ENCODE measurements at places on chromosomes 1 and 21.

- DNase-seq: no peak
Measured at GRCh38 chr21:8989261-8989711, 1532.1 kb upstream of the TPTE start.

DNA sequence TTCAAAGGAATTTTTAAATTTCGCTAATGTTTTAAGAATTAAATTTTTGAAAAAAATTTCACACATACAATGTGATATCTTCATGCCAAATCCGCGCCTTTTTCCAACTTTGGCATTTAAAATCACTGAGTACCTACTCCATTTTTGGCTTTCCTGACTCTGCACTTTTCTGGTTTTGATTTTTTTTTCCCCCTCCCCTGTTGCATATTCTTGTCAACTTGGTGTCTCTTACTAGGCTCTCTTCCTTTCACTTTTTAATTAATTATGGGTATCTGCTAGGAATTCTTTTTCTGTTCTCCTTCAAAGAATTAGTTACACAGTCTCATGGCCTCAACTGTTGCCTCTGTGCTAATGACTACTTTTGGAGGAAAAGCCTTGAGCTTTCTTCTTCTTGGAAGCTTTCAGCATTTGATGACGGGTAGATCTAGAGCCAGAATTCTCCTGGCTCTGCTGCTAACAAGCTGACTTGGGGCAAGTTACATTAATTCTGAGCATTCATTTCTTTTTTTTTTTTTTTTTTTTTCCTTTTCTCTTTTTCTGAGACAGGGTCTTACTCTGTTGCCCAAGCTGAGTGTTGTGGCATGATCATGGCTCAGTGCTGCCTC is 1.8 kb downstream of the AGL start:
- no peak for DNase-seq

DNA sequence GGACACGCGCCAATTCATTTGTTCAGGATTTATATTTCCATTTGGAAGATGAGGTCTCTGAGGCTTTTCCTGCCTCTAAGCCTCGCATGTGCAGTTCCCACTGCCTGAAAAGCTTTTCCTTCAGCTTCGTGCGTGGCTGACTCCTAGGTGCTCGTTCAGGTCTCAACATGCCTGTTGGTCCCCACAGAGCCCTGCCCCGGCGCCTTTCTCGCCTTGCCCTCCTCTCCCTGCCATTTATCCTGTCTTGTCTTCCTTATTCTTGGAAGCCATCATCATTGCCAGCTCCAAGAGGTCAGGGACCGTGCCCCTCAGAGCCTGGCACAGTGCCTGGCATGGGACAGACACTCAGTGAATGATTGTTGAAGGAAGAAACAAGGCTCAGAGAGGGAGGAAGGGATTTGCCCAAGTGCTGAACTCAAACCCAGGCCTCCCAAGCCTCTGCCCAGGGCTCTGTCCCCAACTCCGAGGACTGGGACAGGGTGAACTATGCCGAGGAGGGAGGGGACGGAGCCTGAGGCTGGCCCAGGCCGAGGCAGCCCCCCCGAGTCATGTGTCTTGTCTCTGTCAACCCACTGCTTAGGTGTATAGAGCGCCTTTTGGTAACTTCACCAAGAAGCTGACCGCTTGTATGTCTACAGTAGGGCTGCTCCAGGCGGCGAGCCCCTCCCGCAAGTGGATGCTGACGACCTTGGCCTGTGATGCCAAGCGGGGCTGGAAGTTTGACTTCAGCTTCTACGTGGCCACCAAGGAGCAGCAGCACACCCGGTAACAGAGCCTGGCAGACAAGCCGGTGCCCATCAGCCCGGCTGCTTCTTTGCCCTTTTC is 47.3 kb downstream of the DISP3 start:
- DNase-seq: no peak

DNA sequence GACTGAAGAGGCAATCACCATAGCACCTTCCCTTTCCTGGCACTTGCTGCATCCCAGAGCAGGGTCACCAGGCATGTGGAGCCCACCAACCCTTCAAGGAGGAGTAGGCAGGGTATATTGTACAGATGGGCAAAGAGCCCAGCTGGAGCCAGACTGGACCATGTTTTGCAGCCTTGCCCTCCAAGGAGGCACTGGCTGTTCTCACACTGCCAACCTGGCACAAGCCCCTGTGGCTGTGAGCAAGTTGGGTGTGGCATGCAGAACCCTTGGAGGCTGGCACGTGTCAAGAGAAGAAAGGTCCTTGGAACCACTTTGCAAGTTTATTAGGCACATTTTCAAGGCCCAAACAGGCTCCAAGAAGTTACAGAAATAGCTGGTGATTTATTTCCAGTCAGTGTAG is 146.4 kb downstream of the FOXD2 start:
- DNase-seq: no peak

DNA sequence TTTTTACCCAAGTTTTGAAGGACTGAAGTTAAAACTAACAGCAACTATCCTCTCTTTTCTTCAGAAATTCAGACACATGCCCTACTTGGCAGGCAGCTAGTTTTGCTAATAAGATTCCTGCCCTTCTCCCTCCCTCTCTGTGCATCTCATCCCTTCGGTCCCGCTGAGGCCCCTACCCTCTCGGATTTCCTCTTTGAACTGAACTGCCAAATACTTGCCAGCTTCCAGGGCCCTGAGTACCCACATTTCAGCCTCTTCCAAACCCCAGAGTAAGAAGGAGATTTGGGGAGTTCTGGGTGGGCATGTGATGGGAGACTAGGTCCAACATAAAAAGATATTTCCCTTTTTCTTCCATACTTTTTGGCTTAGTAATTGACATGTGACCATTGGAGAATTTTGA is 116.5 kb upstream of the JUN start:
- DNase-seq: no peak

DNA sequence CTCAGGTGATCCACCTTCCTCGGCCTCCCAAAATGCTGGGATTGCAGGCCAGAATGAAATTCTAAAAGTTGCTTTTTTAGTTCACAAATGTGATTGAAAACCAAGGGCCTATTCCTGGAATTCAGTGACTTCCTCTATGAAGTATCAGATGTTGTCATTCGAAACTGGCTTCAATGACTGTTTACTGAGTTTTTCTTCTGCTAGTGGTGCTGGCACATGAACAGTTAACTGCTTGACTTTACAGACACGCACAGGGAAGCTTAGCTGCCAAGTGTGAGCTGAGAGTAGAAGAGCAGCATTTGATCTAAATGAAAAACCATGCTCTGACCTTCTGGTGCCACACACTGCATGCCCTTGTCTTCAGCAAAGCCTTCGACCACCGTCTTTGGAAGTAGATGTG is 32.8 kb upstream of the AJAP1 start:
- no peak for DNase-seq

DNA sequence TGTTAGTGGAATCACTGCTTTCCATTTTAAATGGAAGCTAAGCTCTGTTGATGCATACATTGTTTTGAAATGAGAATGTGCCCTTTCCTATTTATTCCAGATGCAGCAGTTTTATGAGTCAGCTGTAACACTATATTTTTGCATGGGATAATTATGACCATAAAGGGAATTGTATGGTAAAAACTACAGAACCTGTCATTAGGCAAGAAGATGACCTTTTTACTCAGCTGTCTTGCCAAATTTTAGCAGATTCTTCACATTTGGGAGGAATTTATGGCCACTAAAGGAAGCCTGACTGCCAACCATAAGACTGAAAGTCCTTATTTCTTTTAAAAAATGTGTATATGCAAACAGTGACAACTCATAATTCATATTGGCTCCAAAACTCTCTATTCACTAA is 356.3 kb upstream of the PRMT6 start:
- DNase-seq: no peak

GRCh38 chr1:91799159-91799558 is 86.8 kb downstream of the TGFBR3 start:
- no peak for DNase-seq

GRCh38 chr21:38323721-38324531 is 67.1 kb downstream of the KCNJ15 start:
- DNase-seq: no peak

DNA sequence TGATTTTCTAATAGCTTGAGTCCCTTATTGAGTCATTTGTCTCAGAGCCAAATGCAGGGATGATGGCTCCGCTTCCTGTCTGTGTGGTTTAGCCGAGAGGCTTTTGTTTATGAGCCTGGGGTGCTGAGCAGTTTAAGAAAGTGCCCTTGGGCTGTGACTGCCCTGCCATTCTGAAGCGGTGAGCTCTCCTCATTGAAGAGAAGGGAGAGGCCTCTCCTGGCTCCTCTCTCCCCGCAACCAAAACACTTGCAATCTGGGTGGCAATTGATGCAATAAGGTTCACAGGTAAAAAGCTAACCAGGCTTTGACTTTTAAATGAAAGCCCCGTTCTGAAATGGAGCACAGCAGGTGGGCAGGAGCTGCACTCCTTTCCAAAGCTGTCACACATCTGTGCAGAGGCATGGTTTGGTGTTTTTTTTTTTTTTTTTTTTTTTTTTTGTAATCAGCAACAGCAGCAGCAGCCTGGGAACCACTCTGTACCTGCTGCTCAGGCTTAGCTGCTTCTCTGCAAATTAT is 403.7 kb downstream of the SIPA1L2 start:
- DNase-seq: no peak

GRCh38 chr1:163973586-163973985 is 585.4 kb upstream of the PBX1 start:
- no peak for DNase-seq

- DNase-seq: no peak
Measured at GRCh38 chr1:228478326-228478725, 8.9 kb upstream of the RNF187 start.

- no peak for DNase-seq
Measured at GRCh38 chr1:38475624-38476005, 384.0 kb downstream of the RRAGC start.

- no peak for DNase-seq
Measured at GRCh38 chr1:183218971-183219615, 33.0 kb downstream of the LAMC2 start.

DNA sequence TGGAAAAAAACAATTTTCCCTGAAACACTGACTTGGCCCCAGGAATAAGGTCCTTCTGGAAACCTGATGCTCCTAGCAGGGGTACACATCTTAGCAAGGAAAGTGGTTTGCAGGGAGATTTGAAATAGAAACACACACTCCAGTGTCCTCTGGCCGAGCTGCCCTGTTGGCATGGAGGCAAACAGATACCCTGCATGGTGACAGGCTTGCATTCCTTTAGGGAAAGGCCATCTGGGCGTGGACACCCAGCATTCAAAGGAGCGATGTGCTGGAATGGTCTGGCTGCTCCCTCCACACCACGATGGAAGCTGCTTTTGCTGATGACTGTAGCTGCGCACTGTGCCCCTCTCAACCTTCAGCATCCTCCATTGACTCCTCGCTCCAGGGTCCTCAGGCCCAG is 41.5 kb upstream of the BCAR3 start:
- no peak for DNase-seq

Measured in C1 segment of cervical spinal cord (tissue), 14 donors.